ENCODE measurements at places on chromosomes 6 and 20.

DNA sequence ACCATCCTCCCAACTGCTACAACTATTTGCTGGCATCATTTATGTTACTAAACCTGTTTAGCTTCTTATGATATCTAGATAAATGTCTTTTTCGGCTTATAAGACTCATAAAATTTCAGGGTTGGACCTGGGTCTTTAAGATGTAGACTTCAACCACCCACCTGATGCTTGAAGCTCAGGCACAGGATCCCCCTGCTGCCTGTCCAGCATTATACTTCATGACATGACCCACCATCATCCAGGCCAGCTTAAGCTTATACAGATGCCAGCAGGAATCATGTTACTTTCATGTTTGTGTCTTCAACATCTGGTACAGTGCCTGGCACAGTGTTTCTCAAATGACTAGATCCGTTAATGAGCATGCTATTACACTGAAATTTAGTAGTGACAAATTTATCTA, 47.4 kb downstream of the SLC17A5 start:
- no peak for DNase-seq

DNA sequence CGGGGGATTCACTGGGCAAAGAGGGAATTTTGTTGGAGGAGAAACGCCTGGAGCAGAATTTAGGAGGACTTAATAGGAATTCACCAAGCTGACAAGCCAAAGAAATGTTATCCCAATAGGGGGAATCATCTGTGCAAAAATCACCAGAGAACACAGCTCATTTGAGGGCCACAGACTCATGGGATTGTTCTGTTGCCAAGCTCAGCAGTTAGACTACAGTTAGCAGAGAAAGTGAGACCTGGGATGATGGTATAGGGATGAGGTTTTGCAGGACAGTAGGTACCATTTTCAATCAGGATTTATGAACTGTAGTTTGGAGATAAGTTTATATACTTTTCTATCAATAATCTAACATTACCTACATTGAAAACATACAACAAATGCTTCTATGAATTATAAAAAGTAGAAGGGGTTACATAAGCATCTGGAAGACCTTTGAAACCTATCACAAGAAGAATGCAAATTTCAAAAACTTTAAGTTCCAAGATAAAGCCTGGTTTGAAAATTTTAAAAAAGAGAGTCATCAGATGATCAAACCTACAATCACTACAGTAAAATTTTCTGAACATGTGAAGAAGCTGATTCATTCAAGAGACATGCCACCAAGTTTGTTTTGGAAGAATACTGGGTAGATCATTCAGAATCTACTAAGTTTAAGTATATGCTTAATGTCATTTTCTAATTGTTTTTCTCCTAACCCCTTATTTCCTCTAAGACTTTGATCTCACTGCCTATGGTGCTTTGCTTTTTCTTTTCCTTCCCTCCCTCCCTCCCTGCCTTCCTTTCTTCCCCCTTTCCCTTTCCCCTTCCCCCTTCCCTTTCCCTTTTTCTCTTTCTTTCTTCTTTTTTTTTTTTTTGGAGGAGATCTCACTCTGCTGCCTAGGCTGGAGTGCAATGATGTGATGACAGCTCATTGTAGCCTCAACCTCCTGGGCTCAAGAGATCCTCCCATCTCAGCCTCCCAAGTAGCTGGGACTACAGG, 81.5 kb downstream of the KIF13A start:
- no peak for DNase-seq

GRCh38 chr6:129236001-129236517, 353.1 kb downstream of the LAMA2 start:
- no peak for DNase-seq

- DNase-seq, result no peak
These were observed 148.5 kb upstream of the PDE7B start for GRCh38 chr6:135703007-135703406.

DNA sequence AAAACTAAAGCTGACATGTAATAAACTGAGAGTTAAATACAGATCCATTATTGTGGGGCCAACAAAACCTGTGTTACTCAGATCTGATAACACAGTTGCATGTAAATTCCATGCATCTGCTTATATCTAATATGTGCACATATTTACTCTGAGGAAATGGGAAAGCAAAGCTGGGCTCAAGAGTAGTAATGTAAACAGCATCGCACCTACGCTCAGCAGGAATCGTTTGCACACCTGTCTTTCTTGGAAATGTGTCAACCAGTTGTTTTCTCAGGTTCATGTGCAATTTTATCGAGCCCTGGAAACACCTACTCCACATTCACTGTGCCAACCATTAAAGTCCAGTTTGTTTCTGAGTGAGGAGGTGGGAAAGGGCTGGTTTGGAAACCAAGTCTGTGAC, 80.3 kb upstream of the CNKSR3 start:
- DNase-seq, result no peak

GRCh38 chr20:18541741-18542140, 25.5 kb upstream of the SMIM26 start:
- no peak for DNase-seq

DNA sequence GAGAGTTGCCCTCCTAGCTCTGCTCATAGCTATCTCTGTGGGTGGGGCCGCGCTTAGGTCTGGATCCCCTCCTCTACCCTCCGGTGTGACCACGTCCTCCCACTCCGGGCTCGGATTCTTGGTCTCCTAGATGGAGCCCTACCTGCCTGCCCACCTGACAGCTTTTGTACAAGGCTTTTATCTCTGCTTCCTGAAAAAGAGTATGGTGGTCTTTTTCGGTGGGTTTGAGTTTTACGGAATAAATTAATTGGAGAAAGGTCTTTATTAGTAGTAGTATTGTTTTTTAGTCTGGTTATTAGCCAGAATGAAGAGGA, 773 bp downstream of the SMAP1 start:
- DNase-seq, result no peak

GRCh38 chr6:50661636-50662035, 51.7 kb upstream of the TFAP2D start:
- no peak for DNase-seq

DNA sequence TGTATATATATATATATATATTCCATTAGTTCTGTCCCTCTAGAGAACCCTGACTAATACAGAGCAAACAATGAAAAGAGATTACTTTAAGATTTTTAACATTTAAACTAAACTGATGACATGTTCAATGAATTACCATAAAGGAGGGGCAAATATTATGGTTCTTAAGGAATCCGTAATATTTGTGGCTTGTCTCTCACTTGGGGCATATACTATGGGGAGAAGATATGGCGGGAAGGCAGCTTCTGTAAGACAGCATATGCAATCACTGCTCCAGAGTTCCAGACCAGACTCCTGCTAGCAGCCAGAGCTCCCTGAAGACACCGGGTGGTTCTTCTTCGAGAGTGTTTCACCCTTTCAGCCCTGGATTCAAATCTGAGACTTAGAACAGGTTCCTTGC, 321.1 kb upstream of the NT5E start:
- no peak for DNase-seq

DNA sequence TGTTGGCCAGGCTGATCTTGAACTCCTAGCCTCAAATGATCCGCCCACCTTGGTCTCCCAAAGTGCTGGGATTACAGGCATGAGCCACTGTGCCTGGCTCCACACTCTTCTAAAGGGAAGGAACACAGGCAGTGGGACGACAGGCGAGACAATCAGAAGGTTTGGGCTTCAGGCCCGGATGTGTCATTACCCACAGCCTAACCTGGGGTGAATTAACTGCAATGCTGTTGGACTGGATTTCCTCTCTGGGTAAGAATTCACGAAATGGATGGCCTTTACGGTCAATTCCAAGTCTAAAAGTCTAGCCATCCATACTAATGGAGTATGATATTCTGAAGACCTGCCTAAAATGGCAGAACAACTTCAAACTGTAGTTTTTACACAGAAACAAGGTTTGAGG, 83.7 kb upstream of the CCDC28A start:
- no peak for DNase-seq

DNA sequence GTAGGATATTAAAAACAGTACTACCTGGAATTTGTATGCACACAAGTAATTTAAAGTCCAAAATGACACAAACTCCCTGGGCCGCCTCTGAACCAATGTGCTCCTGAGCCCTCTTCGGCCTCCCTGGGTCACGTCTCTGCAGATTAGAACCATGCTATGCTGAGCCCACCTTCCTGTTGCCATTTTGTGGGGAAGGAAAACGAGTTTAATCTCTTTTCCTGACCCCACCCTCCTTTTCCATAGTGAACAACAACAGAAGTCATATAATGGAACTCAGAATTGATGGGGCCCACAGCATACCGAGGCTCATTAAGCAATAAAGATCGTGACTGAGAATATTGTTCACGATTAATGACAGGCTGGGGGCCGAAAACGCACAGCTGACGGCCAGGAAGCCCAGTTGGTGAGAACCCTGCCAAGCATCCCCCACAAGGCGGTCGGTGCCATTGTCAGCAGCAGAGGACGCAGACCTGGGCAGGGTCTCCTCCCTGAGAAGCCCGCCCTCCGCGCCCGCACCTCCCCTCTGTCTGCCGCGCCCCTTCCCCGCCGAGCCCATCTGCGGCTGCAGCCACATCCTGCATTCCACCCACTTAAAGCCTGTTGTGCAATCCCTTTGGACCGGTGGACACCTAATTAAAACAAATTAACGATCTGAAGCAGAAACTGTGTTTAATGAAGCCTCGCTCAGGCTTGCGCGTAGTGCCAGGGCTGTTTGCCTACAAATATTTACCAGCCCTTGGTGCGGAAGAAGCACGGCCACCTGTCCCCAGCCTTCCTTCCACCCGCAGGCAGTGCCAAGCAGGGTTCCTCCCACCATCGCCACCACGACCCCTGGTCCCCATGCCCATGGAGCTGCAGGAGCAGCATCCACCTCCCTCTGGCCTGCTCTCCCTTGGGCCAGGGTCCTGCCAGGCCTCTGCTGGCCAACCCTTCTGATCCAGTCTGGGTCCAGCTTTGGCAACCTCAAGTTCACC, 68.1 kb downstream of the DLL1 start:
- no peak for DNase-seq

DNA sequence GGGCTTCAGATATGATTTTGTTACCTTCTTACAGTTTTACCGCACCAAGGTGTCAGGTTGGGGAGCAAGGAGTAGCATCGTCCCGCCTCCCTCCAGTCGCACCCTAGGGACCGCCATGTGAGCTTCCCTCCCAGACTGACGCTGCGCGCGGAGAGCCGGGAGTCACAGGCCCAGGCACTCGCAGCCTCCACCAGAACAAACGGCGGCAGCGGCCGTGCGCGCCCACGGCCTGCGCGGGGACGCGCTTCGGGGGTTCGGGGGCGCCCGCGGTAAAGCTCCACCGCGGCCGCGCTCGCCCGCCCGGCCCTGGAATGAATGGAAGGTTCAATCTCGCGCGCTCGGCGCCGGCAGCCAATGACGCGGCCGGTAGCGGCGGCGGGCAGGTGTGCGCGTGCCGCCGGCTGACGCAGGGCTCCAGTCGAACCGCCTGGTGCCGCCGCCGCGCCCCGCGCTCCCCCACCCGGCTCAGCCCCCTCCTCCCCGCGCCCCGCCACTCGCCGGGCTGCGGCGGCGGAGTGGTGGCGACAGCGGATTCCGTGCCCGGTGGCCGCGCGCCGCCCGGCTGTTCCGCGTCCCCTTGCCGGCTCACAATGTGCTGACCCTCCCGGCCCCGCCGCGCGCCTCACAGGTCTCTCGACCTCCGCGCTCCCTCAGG, 16.5 kb upstream of the LIN28B start:
- DNase-seq, result no peak

DNA sequence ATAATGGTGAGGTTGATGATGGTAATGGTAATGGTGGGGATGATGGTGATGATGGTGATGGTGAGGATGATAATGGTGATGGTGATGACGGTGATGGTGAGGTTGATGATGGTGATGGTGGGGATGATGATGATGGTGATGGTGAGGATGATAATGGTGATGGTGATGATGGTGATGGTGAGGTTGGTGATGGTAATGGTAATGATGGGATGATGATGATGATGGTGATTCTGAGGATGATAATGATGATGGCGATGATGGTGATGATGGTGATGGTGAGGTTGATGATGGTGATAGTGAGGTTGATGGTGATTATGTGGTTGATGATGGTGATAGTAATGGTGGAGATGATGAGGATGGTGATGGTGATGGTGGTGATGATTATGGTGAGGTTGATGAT, 9.7 kb downstream of the BPI start:
- no peak for DNase-seq

GRCh38 chr20:56166781-56167465, 81.6 kb upstream of the MC3R start:
- DNase-seq, result no peak

DNA sequence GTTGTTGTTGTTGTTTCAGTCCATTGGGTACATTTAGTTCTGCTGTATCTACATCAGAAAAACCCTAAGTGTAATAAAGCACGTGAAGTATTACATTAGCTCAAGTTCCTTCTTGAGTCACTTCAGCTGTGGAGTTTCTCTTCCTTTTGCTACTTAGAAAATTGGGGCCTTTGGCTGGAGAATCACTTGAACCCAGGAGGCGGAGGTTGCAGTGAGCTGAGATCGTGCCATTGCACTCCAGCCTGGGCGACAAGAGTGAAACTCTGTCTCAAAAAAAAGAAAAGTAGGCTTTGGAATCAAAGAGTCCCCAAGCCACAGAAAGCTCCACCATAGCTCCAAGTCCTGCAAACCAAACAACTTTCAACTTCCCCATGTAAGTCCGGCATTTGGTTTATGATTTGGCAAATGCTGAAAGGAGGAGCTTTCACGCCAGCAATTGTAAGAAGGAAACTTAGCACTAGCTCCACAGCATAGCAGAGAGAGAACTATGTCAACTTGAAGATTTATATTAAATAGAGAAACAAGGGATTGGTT, 56.5 kb upstream of the RNF144B start:
- no peak for DNase-seq

GRCh38 chr6:125835221-125835744, 44.5 kb downstream of the NCOA7 start:
- DNase-seq, result no peak

DNA sequence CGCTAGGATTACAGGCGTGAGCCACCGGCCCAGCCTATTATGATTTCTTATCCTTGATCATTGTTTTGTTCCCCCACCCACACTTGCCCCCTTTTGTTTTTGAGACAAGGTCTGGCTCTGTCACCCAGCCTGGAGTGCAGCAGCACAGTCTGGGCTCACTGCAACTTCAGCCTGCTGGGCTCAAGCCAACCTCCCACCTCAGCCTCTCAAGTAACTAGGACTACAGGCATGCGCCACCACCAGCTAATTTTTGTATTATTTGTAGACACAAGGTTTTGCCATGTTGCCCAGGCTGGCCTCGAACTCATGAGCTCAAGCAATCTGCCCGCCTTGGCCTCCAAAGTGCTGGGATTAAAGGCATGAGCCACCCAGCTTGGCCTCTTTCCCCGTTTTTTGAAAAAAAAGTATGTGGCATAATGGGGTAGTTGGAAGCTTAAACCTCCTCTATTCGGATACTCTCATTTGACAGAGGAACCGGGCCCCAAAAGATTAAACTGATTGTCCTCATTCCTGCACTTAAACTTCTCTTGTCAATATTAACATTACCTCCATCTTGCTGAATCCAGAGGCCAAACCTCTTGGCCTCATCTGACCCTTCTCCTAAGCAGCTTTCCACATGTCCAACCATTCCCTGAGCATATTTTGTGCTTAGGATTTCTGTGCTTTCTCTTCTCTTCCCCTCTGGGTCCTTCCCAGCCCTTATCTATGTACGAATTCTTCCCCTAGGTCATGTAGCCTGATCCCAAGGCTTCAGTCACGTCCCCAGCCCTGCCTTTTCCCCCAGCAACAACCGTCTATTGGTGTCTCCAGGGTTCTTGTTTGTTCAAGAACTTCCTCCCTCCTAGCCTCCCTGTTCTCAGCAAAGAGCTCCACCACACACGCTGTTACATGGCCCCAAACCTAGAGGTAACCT, 6.1 kb upstream of the EZR start:
- no peak for DNase-seq

Measured in stimulated activated CD4-positive, alpha-beta T cell treated with anti-CD3 and anti-CD28 coated beads, Interleukin-15, amount 100 ng/mL, for 1 hour (primary cell).